SK-N-SH (cell line): ENCODE measurements at places on chromosomes 16 and 17.

DNA sequence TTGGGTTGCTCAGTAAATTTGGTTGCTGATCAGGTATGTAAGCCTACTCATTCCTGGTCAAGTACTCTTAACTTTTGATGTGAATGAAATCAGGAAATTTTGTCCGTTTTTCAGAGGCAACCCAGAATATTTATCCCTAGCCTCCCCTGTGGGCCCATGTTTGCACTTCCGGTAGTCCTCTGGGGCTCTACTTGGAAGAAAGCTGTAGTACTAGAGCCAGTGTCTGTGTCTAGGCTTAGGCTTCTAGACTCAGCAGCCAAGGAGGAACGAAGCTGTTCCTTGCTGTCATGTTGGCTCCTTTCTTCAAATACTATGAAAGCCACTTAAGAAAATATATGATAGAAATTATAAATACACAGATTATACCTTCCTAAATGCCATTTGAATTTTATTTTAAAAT is 21.2 kb downstream of the ESRP2 start:
- DNase-seq = no peak

DNA sequence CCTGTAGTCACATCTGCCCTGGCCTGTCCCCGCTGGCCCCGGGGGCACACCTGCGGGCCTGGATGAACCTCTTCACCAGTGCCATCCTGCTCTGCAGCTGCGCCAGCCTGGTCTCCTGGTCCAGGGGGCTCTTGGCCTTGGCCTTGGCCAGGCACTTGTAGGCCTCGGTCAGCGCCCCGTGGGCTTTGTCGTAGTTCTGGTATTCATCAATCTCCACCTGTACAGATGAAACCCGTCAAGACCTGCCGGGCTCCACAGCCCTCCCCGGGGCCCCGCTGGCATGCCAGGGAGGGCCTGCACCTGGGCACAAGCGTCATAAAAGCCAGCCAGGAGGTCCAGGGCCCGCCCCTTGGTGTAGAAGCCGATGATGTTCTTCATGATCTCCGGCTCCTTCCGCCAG is 13.6 kb upstream of the TMEM204 start:
- no peak for DNase-seq

- DNase-seq = no peak
Observed at GRCh38 chr16:3574195-3574594, 3.0 kb downstream of the NLRC3 start.

GRCh38 chr16:57876210-57876609 is 73.9 kb upstream of the KIFC3 start:
- DNase-seq = no peak

GRCh38 chr17:42342242-42343008 is 45.8 kb downstream of the STAT3 start:
- DNase-seq = no peak

DNA sequence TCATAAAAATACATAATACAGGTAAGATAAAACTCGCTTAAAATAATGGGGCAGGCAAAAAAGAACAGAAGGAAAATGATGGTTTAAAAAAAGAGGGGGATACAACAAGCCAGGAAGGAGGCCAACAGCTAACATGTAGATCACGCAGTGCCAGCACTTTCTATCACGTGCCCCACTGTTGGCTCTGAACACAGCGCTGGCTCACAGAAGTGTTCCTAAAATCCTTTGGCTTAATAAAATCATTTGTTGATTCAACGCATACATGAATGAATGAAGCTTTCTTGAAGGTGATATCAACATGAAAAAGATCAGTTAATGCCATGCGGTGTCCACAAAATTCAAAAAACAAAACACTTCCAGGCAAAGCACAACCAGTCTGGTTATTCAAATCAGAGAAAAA is 8.5 kb downstream of the ITGAE start:
- DNase-seq = no peak
